ENCODE measurements at places on chromosomes 5 and 9. TPM values are rescaled to one million over a fixed set of nuclear protein-coding genes. Genes with fewer than 3 reads are reported as not detected.
A peak's percentile ranks its signal among the peaks of the same experiment; 100 is the strongest.

- DNase-seq = no peak
These were observed 49.7 kb downstream of the NKD2 start for GRCh38 chr5:1058083-1058945.

Gene FBN2
- total RNA-seq = 0.09 TPM

GRCh38 chr9:84323858-84324257 is 16.7 kb downstream of the SLC28A3 start:
- DNase-seq = no peak

- peak; percentile 18 for DNase-seq
These were observed 47.5 kb upstream of the PLPP1 start for GRCh38 chr5:55582256-55582655.

Gene SPATA31A5
- not detected for total RNA-seq

DNA sequence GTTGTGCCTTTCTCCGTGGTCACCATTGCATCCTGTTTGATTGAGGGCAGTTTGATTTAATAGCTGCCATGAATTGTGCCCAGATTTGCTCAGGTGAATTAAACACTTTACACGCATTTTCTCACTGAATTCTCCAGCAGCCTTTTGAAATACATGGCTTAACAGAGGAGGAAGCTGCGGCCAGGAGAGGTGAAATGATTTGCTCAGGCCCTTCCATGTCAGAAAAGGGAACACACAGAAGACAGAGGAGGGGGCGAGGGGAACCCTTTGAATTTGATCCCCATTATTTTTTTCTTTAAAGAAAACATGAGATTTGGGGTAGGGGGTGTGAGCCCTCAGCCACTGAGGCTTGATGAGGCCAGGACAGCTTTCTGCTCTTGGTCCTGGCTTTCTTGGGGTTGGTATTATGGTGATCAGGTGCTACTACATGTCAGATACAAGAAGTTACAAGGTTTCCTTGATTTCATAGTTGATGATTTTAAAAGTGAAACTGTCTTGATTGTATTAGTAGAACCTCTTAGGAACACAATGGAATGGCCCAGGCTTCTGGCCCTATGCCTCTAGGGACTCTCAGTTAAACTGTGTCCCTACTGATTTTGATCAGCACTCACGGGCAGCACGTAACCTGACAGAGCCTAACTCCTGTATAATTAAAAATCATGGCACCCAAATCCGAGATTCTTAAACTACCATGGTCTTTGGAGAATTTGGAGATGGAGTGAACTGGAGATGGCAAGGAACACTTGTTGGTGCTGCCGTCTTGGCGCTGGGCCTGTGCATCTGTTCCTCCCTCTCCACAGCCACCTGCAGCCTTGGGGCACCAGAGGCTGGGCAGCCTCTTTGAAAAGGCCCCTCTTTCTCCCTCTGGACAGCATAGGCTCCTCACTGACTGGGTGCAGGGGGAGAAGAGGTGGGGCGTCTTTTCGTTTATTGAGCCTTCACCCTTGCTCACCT is 107.9 kb downstream of the TRIO start:
- no peak for DNase-seq

Gene CNTLN
- total RNA-seq = 0.24 TPM

GRCh38 chr9:24502206-24502937 is 43.3 kb downstream of the IZUMO3 start:
- DNase-seq = no peak

GRCh38 chr9:107942291-107942690 is 452.7 kb upstream of the KLF4 start:
- DNase-seq = no peak

DNA sequence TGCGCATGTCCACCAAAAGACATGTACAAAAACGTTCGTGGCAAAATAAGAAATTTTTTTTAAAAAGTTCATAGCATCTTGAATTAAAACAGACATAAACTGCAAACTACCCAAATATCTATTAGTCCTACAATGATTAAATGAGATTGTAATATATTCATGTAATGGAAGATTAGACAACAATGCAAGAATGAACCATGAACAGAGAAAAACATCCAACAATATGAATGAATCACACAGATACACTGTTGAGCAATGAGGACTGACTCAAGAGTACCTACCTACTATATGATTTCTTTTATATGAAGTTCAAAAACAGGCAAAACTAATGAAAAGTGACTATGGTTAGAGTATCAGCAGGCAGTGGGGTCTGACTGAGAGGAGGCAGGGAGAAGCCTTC is 17.9 kb upstream of the CTNNAL1 start:
- DNase-seq = no peak

Measured in CD8-positive, alpha-beta memory T cell (primary cell).